ENCODE measurements at places on chromosomes 13 and 19.
A peak's percentile ranks its signal among the peaks of the same experiment; 100 is the strongest.

- no peak for DNase-seq
Measured at GRCh38 chr13:62130062-62130970, 714.7 kb upstream of the PCDH20 start.

DNA sequence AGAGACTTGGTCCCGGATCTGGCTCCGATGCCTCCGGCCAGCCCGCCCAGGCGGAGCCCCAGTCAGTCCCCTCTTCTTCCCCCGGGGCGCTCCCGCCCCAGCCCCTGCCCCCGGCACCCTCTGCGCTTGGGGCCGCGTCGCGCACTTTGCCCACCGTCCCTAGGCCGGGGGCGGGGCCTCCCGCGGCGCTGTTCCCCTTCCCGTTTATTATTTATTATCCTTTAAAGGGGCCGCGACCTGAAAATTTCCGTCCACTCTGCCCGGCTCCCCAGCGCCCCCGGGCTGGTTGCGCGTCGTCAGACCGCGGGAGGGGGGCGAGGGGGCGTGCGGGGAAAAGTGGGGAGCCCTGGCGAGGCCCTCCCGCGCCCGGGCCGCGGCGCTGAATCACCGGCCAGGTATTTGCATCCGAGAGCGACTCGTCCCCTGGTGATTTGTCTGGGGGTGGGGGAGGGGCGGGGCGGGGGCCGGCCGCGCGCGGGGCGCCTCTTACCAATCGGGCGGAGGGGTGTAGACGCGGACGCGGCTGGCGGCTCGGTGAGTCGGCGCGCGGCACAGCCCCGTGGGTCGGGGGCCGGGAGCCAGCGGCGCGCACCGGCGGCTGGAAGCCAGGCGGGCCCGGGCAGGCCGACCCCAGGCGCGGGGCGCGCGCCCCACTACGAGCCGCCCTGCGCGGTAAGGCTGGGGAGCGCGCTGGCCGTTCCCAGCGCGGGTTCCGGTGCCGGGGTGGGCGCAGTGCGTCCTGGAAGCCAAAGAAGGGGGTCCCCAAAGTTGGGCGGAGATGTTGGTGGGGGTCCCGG is at the start of gene ARID3A:
TSS of gene ARID3A (plus strand) at position 510 of the 797 bp plus-strand sequence. CDS start 3,494 bp downstream, outside the sequence.
- peak; percentile 64 for DNase-seq

- DNase-seq, result no peak
Measured at GRCh38 chr13:44040818-44041100, 161.1 kb downstream of the LACC1 start.

- no peak for DNase-seq
Measured at GRCh38 chr19:11375143-11375948, 880 bp downstream of the SWSAP1 start.

DNA sequence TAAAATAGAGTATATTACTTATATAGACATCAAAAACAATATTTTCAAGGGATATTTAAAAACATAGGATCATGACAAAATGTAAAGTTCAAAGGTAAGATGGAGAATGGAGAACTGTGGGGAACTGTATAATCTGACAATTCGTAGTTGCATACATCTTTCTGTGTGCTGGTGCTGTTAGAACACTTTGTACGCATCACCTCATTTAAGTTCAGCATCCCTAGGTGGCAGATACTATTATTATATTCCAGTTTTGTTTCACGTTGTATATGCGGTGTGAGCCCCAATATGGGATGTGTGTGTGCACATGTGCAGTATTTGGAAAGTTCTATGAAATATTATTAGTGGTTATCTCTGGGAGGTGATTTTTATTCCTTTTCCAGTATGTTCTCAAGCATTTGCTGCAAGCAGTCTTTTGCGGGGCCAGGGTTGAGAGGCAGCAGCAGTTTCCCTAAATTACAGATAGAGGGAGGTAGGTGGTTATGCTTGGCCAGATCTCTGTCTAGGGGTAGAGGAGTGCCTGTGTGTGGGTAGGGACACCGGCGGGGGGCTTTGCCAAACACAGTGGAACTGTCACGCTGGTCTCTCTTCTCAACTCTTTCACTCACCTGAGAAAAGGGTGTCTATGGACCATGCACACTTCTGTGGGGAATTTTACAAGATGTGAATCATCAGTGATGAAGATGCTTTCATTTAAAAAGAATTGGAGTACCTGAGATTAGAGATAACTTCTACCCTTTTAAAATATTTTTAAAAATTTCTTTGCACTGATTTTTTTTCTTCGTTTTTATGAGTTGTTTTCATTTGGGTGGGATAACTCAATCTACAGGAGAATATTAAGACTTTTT is 55.6 kb upstream of the ALOX5AP start:
- DNase-seq, result no peak

DNA sequence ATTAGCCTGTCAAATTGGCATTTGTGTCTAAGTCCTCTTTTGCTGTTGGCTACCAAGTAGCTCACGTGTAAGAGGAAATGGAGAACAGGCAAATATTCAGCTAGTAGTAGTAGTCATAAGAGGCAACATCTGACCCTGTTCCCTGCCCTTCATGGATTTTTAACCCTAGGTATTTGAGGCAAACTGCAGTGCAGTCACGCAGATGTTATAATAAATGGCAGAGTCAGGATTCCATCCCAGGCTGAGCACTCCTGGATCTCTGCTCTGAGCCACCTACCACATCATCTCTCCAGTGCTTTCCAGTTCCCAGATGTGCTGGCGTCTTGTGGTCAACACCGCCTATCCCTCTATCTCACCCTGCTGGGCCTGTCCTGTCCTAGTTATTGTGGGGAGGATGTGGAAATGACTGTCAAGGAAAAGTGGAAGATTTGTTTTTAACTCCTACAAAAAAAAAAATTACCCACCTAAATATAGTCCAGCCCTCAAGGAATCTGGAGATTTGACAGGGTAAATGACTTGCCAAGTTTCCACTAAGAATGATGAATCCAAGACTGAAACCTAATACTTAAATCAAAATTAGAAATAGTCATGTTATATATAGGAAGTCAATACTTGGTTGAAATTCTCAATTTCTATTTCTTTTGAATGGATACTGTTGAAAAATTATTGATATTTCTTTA is 322.9 kb downstream of the GPC6 start:
- no peak for DNase-seq

DNA sequence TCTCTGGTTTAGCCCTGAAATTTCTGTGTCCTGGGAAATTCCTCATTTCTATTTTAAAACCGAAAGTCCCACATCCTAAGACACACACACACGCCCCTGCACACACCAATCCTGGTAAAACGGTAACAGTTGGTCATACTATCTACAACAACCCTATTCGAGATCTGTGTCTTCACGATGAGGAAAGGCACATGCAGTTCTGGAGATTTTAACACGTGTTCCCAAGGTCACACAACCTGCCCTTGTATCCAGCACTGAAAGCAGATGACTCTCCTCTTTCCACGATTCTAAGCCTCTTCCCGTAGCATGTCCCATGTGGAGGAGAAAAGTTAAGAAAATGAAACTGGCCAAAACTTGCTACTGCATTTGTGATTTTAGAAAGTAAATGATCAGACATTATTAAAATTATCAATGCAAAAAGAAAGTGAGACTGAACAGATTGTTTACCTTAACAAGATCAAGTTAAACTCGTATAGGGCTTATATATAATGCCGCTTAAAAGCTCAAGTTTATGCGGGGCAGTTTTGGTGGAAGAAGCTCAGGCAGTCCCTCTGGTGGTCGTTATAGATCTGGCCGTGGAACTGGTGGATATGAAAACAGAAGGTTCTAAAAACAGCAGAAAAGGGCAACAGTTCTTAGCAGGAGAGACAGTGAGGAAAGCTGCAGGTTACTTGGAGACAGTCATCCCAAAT is 32.7 kb downstream of the VSTM1 start:
- no peak for DNase-seq
